Left kidney (tissue), 8 donors: ENCODE measurements at places on chromosomes 2 and 18.

- no peak for DNase-seq
Measured at GRCh38 chr2:186882511-186883071, 33.6 kb upstream of the ZSWIM2 start.

GRCh38 chr18:22946217-22946616, 13.1 kb downstream of the RBBP8 start:
- DNase-seq, result no peak

DNA sequence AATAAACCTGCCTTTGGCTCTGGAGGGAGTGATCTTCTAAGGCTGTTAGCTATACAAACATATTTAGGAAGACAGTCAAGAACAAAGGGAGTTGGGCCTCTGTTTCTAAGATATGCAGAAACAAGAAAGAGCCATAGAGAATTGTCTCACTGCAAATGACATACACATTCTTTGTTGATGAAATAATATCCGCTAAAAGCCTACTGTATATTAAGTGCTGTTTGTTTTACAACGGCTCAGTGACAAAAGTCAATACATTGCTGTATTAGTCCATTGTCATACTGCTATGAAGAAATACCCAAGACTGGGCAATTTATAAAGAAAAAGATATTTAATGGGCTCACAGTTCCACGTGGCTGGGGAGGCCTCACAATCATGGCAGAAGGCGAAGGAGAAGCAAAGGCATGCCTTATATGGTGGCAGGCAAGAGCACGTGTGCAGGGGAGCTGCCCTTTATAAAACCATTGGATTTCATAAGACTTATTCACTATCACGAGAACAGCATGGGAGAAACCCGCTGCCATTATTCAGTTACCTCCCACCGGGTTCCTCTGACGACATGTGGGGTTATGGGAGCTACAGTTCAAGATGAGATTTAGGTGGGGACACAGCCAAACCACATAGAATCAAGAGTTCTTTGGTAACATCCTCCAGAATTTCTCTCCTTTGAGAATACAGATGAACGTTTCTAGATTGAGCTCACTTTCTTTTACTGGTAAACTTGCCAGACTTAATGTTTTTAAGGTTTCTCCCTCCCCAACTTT, 157.8 kb downstream of the PIK3C3 start:
- DNase-seq, result no peak

DNA sequence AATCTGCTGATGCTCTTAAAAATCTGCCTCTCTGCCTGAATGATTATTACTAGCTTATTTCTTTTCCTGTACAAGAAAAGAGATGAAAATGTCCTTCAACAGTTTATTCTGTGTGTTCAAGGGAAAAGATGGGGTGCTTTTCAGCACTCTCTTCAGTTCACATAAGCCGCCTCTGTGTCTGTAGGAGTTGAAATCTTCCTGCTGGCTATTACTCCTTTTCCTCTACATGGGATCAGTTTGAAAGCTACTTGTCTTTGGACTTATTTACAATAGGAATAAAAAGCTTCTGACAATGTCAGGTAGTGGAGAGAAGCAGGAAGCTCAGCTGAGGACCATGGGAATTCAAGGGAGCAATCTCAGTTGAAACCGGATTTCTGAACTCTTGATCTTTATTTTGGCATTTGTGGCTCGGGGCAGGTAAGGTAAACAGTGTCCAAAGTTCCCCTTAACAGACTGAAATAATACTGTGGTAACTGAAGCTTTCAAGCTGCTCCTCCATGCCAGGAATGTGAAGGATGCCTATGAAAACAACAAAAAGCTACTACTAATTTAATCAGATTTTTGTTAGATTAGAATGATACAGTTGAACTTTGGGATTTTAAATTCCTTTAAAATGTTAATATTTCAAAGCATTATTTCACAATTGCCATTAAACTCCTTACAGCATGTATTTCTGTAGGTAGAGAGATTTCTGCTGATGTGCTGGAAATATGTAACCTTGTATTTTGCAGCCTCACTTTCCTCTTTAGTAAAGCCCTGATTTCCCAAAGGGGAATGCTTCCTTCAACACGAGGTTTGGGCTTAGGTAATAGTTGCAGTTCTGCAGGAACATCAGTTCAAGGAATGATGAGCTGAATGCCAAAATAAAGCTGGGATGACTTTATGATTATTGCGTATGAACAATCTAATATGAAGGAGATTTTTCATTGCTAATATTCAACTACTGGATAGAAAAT, 43.6 kb downstream of the MAPRE2 start:
- peak; percentile 17 for DNase-seq

DNA sequence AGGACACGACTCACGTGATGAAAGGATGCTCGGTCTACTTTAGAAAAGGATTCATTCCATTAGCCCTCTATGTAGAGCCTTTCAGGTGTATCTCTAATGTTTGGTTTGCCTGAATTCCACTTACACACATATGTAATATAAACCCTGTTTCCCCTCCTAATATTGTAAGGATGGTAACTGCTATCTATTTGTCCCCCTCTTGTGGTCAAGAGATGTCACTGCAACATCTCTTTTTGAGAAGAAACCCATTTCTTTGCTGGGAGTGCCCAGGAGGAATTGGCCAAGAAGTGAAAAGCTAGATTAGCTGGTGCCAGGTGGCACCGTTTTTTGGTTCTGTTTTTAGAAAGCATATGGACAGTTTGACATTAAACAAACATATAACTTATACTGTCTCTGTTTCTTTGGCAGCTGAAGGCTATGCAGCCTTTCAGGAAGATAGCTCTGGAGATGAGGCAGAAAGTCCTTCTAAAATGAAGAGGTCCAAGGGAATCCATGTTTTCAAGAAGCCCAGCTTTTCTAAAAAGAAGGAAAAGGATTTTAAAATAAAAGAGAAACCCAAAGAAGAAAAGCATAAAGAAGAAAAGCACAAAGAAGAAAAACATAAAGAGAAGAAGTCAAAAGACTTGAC, 41.2 kb downstream of the RALBP1 start:
- DNase-seq, result peak; percentile 44

DNA sequence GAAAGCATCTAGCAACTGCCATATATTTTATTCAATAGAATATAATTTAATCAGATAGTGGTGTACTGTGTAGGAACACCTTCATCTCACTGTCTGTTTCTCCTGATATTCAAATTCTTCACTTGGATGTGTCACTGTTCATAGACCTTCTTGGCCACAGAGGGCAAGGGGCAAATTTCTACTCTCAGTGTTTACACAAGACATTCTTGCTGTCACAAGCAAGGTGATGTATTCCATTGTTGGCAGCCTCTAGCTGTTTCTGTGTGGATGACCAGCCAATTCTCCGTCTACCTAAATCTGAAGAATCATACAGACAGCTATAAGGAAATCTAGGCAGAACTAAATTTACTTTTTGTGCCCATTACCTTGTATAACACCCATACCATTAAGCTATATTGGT, 948.3 kb downstream of the CNTNAP5 start:
- no peak for DNase-seq

DNA sequence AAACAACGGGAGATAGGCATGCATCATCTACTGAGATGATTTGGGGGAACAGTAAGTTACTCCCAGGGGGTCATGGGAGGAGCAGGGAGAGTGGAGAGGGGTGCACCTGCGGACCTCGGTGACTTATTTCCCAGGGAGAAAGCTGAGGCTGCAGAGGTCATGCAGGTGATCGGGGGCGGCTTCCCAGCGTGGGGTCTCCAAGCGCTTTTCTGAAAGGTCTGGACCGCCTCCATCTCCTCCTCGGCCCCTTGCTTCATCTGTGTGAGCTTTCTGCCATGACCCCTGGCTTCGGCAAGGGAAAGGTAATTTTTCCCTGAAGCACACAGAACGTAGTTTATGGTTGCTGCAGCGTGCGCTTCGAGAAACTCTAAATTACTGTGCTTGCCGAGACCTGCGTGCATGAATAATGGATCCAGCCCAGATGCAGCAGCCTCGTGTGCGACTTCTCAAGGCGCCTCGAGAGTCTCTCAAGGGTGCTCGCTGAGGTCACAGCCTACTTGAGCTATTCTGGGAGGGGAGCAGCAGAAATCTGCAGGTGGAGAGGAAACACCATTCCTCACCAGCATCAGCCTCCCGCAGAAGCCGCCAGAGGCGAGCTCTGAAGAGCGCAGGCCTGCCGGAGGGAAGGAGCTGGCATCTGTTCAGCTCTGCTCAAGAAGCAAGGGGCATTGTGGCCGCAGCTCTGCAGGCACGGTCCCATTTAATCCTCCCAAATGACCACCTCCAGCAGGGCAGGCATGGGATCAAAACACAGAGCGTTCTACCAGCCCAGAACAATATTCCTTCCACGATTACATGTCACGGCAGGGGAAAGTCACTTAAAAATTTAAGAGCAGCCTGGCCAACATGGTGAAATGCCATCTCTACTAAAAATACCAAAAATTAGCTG, 308.4 kb upstream of the MYT1L start:
- no peak for DNase-seq

DNA sequence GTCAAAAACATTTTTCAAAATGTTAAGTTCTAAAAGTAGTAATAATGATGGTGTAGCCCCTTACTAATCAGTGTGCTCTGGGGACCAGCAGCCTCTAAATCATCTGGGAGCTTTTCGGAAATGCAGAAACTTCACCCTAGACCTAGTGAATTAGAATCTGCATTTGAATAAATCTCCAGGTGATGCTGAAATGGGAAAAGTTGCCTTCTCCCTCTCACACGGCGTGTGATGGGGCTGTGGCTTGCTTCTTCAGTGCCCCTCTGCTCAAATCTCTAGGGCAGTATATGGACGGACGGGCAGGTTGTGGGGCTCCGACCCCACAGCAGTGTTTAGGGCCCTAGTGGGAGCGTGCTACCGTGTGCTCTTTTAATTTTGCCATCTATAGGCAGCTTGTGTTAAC, 368.6 kb downstream of the GALNT13 start:
- DNase-seq, result no peak

DNA sequence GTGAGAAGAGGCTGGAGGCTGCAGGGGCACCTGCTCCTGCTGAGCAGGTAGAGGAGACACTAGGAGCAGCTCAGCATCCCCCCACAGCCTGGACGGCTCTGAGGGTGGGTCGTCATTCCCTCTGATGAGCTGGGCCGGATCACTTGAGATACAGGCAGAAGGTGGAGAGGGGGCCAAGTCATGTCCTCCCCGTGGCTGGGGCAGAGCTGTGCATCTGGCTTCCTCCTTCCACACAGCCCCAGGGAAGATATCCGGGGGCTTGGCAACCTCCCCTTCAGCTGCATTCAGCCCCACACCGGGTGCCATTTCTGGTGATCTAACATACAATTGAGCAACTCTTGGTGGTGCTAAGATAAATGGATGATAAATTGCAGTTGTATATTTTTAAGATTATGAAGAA, 236.9 kb downstream of the LDLRAD4 start:
- no peak for DNase-seq

DNA sequence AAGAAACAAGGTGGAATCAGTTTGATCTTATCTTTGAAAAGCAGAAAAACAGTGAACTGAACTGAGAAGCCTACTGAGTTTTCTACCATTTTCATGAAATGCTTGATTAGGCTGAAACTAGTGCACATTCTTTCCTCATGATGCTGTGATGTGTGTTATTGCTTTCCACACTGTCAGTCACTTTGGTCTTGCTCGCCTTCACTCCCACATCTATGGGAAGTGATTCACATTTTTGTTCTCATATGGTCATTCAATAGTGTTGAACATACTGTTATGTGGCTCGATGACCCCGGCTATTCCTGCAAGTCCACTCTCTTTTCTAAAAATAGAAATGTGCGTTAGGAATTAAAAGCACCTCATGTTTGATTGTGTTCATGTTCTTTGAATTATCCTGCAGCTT, 129.7 kb downstream of the TGIF1 start:
- no peak for DNase-seq

DNA sequence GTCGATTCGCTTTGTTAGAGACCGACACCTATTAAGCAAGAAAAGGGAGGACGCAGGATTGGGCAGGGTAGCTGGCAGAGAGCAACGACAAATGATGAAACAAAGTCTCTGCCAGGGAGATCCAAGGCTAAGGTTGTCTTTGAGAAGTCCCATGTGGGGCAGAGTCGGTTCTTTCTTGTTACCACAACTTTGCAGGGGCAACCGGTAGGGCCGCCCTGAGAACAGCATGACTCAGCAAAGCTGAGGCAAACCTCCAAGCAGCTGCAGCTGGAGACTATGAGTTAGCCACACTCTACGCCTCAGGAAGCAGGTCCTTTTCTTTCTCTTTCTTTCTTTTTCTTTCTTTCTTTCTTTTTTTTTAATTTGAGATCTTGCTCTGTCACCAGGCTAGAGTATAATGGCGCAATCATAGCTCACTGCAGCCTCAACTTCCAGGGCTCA, 452.3 kb upstream of the ID2 start:
- DNase-seq, result no peak

- DNase-seq, result no peak
Measured at GRCh38 chr18:79522451-79523205, 126.9 kb downstream of the NFATC1 start.

DNA sequence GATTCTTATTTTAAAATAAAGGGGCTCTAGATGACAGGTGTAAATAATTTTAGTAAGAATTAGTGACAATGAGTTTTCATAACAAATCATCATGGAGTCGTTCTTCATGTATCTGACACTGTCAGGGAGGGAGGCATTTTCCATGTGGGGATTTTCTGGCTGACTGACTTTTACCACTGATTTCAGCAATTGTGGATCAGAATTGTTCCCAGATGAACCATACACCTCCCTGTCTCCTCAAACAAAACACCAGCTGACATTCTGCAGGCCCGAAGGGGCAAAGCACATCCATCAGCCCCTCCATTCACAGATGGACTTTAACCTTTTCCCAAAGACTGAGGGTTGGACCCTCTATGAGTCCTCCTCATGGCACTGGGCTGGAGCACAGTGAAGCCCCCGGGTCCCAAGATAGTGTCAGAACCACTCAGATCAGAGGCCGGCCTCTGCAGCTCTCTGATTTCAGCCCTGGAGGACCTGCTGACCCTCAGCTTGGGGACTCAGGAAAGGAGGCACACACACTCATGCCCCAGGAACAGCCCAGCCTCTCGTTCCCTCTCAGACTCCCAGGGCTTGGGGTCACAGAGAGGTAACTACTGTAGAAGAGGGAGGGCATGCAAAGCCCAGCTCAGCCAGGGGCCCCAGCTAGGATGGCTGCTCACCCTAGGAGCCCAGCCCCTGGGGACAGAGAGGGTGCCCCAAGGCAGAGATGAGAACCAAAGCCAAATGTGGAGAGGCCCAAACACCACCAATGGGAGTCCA, 43.2 kb upstream of the LOXHD1 start:
- no peak for DNase-seq

DNA sequence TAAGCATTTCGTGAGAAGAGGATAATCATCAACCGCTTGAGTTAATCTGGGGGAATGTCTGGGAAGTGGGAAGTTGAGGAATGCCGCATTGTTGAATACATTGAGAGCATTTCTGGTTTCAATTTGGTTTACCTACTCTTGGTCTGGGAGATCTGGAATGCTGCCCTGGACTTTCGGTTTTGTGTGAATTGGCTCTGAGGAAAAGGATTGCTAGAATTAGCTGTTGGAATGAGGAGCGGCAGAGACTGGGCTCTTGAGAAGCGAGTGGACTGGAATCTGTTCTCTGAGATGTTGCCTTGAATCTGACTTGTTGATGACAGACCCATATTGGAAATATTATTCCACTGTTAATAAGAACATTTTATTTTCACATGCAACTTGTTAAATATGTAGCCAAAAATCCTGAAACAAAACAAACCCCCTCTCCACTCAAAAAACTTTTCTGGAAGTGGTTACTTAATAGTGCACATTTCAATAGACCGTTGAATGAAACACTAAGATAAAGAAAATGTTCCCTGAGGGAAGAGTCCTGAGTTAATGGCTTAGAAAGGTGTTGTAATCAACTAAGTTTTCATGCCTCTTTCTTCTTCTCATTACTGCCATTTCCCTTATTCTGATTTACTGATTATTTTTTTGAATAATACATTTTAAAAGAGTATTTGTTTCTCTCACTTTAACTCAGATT, 50.8 kb downstream of the PTPRM start:
- DNase-seq, result no peak
